ENCODE measurements at places on chromosomes 7 and 10. TPM values are rescaled to one million over a fixed set of nuclear protein-coding genes. Genes with fewer than 3 reads are reported as not detected.

The HELLS gene
- 157 TPM for total RNA-seq

- DNase-seq, result no peak
- no peak overlapping the region for H3K4me3 ChIP-seq
- peaks cover 82% of the 10 kb centered on the region for H3K27me3 ChIP-seq
- H3K36me3 ChIP-seq, result peaks cover 2% of the 10 kb centered on the region
These were observed 1.1 kb upstream of the ADRA2A start for GRCh38 chr10:111075577-111076185.

- H3K27me3 ChIP-seq, result no peaks in the 10 kb centered on the region
- H3K27ac ChIP-seq, result no peak overlapping the region
- DNase-seq, result no peak
- H3K36me3 ChIP-seq, result peaks cover 28% of the 10 kb centered on the region
These were observed 50.4 kb downstream of the GLCCI1 start for GRCh38 chr7:8018961-8019360.

DNA sequence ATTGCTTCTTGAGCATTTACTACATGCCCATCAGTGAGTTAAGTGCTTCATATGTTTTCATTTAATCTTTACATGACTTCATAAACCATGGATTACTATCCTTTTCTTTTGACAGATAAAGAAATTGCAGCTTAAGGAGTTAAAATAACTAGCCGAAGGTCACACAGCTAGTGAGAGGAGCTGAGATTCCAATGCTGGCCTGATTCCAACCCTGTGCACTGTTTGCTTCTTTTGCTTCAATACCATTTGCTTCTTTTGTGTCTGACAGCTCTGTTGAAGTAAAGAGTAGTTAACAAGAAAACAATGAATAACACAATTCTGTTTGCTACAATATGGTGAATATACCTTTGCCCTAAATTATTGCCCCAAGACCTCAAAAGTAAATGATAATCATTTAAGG lies 132.4 kb downstream of the GRM3 start:
- no peak overlapping the region for H3K27ac ChIP-seq
- no peak for DNase-seq
- H3K4me1 ChIP-seq, result no peaks in the 10 kb centered on the region
- H3K36me3 ChIP-seq, result no peaks in the 10 kb centered on the region
- no peaks in the 10 kb centered on the region for H3K27me3 ChIP-seq

GRCh38 chr10:126902157-126902556 lies 3.1 kb upstream of the DOCK1 start:
- peaks cover 2% of the 10 kb centered on the region for H3K36me3 ChIP-seq
- no peak overlapping the region for H3K4me3 ChIP-seq
- no peak for DNase-seq

GRCh38 chr7:155003092-155003375 lies at the start of gene PAXIP1:
Gene PAXIP1 (minus strand): TSS chr7:155003124. CDS start chr7:155002929, 195 bp downstream.
- peak within 1 kb of the TSS; percentile 95 for H3K4me3 ChIP-seq
- no peaks in the 10 kb centered on the region for H3K27me3 ChIP-seq
- peaks cover 13% of the 10 kb centered on the region for H3K4me1 ChIP-seq
- DNase-seq, result no peak
- H3K27ac ChIP-seq, result peak within 1 kb of the TSS; percentile 91
